Activated CD8-positive, alpha-beta memory T cell treated with anti-CD3 and anti-CD28 coated beads for 1 hour (primary cell): ENCODE measurements at places on chromosomes 16 and 17.
A peak's percentile ranks its signal among the peaks of the same experiment; 100 is the strongest.

- no peak for DNase-seq
These were observed 161.8 kb upstream of the NOG start for GRCh38 chr17:56431736-56432135.

DNA sequence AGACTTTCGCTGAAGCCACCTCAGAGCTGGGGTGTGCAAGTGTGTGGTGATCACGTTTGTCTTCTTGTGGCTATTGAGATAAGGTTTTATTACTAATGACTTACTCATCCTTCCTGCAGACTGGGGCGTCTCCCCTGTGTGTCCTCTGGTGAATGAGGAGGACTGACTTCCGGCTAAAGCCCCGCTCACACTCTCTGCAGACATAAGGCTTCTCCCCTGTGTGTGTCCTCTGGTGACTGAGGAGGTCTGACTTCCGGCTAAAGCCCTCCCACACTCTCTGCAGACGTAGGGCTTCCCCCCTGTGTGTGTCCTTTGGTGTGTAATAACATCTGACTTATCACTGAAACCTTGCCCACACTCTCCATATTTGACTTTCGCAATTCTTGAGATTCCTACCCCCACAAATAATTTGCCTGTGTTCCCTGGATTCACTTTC, 19.4 kb downstream of the PRDM7 start:
- DNase-seq: no peak

DNA sequence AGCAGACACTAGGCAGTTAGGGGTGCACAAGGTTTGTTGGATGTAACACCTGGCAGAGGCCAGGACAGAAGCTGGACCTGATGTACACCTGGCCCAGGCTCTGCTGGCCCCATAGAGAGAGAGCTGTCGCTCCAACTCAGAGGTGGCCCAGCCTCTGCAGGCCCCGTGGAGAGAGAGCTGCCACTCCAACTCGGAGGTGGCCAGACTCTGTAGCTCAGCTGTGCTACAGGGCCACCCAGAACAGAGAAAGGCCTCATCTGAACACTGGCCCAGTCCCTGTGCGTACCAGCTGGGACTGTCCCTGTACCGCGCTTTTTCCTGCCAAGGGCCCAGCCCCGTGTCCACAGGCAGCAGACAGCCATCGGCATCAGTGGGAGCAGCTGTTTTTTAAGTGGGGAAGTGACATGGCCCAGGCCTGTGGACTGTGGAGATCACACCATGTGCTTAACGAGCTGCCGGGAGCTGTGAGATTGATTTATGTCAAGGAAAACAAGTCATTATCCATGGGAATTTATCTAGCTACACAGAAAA, 176.4 kb upstream of the CHMP6 start:
- no peak for DNase-seq

GRCh38 chr17:34840750-34841149, 120.5 kb downstream of the CCT6B start:
- no peak for DNase-seq

DNA sequence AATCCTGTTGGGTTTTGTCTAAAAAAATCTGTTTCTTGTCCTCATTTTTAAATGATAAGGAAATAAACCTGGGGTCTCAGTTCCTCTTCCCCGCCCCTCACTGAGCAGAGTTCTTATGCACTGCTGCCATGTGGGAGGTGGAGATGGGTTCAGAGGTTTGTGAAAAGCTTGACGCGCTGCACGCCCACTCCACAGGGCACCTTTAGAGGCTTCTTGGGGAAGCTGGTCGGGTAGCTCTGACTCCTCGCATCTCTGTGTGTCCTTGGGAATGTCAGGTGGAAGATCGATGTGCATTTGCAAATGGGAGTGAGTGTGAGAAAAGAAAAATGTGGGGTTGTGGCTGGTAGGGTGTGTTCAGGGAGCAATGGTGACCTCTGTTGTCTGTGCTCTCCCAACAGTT, 4.7 kb upstream of the ZNHIT3 start:
- DNase-seq: no peak

- DNase-seq: no peak
These were observed 1.2 kb upstream of the FLYWCH1 start for GRCh38 chr16:2910441-2910969.

GRCh38 chr16:1752853-1753252, 18.5 kb downstream of the NME3 start:
- no peak for DNase-seq

- no peak for DNase-seq
These were observed 2.6 kb upstream of the MBTPS1 start for GRCh38 chr16:84119368-84119767.

- no peak for DNase-seq
These were observed 86.6 kb downstream of the SNX11 start for GRCh38 chr17:48194097-48194550.

GRCh38 chr17:83162035-83162745, 82.8 kb downstream of the METRNL start:
- DNase-seq: no peak

GRCh38 chr17:31558748-31559583, 167.5 kb downstream of the RAB11FIP4 start:
- no peak for DNase-seq

- DNase-seq: peak; percentile 45
These were observed 458.0 kb upstream of the ASIC2 start for GRCh38 chr17:33750943-33751701.

- DNase-seq: no peak
These were observed 2.8 kb downstream of the ADGRG1 start for GRCh38 chr16:57630931-57631845.

DNA sequence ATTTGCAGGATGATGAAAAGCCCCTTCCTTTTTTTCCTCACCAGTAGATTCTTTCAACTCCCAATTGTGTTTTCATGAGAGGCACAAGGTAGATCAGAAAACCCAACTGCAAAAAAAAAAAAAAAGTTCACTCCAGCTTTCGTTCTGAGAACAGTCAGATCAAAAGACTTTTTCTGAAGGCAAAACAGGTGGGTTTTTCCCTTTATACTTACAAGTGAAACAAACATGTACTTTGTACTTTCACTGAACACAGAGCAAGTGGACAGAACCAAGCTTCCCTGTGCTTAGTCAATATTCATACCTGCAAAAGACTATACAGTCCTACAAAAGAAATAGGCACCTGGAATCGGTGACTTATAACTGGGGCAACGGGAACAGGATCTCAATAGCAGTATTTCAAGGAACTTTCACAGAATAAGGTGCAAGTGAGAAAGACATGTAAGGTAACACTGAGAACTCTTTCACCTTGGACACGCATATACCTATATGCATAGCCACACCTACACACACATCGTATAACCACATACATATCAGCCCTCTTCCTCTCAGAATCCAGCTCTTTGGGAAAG, 54.1 kb downstream of the TOX3 start:
- DNase-seq: no peak

- DNase-seq: no peak
These were observed 253.9 kb downstream of the SEC14L1 start for GRCh38 chr17:77394540-77395295.

DNA sequence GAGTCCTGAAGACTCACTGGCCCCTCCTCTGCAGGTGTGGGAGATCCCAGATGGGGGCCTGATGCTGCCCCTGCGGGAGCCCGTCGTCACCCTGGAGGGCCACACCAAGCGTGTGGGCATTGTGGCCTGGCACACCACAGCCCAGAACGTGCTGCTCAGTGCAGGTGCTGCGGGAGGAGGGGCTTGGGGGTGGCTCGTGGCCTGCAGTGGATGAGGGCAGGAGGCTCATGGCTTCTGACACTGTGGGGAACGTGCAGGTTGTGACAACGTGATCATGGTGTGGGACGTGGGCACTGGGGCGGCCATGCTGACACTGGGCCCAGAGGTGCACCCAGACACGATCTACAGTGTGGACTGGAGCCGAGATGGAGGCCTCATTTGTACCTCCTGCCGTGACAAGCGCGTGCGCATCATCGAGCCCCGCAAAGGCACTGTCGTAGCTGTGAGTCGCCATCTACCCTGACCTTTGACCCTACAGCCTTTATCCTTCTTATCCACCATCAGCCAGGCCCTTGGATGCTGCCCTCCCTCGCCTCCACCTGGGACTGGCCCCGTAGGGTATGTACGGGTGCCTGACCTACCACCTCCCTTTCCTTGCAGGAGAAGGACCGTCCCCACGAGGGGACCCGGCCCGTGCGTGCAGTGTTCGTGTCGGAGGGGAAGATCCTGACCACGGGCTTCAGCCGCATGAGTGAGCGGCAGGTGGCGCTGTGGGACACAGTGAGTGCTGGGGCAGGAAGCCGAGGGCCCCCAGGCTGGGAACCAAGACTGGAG, 3.6 kb downstream of the CORO1A start:
- peak; percentile 86 for DNase-seq

DNA sequence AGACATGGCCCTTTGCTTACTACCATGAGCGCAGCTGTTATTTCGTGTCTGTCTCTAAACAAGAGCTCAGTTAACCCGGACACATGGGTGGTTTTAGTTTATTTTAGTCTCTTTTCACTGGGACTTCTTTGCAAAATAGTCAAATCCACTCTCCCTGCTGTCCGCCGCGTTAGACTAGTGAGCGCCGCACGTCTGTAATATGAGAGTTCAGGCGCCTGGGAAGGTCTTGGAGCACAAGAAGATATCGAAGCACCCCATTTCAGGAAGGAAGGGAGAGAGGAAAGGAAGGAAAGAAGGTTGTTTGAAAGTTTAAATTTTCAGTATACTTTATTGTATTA, 111.0 kb upstream of the CHMP6 start:
- DNase-seq: no peak

- DNase-seq: no peak
These were observed 90.9 kb upstream of the CACNG3 start for GRCh38 chr16:24165273-24165672.

- DNase-seq: no peak
These were observed 41.8 kb upstream of the MYH10 start for GRCh38 chr17:8672326-8672725.

GRCh38 chr17:50162466-50163254, 3.1 kb upstream of the SGCA start:
- DNase-seq: no peak

DNA sequence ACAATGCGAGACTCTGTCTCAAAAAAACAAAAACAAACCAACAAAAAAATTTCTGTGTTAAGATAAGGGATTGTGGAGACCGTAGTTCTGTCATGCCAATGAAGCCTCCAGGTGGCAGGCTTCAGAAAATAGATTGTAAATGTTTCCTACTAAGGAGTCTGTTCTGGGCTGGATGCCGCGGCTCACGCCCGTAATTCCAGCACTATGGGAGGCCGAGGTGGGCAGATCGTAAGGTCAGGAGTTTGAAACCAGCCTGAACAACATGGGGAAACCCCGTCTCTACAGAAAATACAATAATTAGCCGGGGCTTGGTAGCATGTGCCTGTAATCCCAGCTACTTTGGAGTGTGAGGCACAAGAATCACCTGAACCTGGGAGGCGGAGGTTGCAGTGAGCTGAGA, 4.4 kb upstream of the SNX29 start:
- DNase-seq: no peak

GRCh38 chr17:17682737-17683680, 1.8 kb downstream of the RAI1 start:
- DNase-seq: peak; percentile 46

DNA sequence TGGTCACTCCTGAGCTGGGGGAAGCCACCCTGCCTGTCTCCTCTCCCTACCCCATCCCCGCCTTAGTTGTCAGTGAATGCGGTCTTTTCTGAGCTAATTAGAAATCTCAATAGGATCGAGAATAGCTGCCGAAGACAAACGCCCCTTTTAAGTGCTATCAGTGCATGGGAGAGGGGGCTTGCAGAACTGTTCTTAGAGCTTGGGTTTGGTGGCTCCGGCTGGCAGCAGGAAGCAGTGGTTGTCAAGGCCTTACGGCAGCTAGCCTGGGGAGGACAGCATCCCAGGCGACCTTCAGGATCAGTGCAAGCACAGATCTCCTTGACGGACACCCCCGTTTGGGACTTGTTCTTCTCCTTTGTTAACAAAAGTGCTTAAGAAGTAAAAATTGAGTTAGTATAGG, 195.1 kb downstream of the CCDC182 start:
- no peak for DNase-seq

DNA sequence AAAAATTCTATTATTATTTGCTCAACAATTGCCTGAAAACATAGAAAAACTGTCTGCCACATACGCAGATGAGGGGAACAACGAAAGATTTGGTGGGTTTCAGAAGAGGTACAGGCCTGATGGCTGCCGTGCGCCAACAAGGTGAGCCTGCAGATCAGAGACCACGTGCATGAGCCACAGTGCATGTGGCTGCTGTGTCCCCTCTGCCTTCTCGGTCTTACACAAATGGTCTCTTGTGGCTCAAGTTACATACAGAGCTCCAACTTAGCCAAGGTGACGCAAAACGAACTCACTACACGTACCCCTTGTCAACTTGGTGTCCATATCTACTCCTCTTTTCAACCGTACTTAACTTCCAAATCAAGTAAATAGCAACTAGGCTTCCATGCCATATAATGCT, 82.3 kb downstream of the ADCY9 start:
- DNase-seq: no peak

GRCh38 chr17:39695089-39695474, 4.8 kb upstream of the ERBB2 start:
- DNase-seq: no peak

GRCh38 chr16:48277158-48277557, 29.8 kb upstream of the ABCC11 start:
- no peak for DNase-seq

DNA sequence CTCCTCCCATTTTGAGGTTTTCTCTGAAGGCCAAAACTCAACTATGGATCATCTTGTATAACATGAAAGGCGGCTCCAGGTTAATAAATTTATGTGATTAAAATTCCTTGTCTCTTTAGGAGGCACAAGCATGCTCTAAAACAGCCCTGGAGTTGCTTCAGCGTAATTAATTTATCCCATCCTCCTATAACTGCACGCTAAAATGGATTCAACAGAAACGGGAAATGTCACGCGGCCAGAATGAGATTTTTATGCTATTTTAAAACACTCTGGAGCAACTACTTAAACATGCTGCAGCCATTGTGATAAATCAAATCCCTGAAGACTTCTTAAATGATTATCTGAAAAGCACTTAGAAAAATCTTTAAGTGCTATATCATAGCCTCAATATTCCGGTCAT, 106.6 kb downstream of the ADAMTS18 start:
- no peak for DNase-seq
